Activated naive CD8-positive, alpha-beta T cell treated with anti-CD3 and anti-CD28 coated beads, Interleukin-2, amount 10 ng/mL, durations not matched to agents 7 days and 5 days (primary cell): ENCODE measurements at places on chromosomes 2 and 18.

DNA sequence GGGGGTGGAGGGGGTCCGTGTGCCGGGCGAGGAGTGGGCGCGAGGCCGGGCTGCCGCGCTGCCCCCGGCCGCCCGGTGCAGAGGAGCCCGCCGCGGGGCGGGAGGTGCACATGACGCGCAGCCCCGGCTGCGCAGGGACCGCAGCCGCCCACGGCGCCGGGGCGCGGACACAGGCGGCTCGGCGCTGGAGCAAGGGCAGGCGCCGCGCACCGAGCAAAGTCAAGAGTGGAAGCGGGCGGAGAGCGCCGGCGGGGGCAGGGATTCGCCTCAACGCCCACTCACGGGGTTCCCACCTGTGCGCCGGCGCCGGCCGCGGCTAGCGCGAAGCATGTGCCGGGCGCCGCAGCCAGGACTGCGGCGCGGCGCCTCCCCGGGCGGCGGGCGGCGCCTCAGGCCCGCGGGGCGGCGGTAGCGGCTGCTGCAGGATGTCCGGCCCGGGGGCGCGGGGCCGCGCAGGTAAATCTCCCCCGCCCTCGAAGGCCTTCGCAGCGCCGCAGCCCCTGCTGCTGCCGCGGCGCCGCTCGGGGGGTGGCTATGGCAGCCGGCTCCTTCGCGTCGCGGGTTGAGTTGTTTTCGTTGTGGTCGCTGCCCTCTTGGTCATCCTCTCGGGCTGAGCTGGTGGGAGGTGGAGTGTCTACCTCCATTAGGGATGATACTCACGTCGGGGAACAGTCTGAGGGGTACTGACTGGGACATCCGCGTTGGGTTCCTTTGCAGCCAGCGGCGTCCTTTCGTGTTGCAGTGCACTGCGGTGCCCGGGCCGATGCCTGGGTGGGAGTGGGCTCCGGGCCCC is 216.3 kb upstream of the DTNA start:
- peak; percentile 30 for DNase-seq

DNA sequence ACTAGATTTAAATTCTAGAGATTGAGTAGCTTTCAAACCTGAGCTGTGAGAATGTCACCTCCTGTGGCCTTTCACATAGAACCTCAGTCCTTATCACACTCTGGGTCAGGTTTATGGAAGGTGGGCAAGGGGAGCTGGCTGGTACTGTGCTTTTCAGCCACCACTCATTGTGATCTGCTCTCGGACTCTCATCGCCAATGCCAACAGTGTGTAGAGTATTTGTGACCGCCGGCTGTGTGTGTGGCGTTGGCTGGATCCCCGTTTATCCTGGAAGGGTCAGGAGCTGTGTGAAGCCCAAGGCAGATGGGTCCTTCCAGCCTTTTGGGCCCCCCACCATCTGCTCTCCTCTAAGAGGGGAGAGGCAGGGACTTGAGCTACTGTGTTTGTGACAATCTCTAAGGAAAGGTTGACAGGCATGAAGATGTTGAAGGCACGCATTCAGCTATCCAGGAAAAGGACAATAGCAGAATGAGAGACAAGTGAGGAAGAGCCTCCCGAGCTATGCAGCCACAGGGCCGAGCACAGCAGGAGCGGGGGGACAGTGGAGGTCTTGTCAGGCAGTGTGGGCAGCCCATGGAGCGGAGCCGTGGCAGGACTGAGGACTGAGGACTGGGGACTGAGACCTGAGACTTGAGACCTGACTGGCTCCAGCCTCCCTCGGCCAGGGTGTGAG is 107.1 kb upstream of the TPO start:
- DNase-seq, result no peak

GRCh38 chr18:62249478-62250097 is 62.5 kb downstream of the RELCH start:
- DNase-seq, result peak; percentile 33

DNA sequence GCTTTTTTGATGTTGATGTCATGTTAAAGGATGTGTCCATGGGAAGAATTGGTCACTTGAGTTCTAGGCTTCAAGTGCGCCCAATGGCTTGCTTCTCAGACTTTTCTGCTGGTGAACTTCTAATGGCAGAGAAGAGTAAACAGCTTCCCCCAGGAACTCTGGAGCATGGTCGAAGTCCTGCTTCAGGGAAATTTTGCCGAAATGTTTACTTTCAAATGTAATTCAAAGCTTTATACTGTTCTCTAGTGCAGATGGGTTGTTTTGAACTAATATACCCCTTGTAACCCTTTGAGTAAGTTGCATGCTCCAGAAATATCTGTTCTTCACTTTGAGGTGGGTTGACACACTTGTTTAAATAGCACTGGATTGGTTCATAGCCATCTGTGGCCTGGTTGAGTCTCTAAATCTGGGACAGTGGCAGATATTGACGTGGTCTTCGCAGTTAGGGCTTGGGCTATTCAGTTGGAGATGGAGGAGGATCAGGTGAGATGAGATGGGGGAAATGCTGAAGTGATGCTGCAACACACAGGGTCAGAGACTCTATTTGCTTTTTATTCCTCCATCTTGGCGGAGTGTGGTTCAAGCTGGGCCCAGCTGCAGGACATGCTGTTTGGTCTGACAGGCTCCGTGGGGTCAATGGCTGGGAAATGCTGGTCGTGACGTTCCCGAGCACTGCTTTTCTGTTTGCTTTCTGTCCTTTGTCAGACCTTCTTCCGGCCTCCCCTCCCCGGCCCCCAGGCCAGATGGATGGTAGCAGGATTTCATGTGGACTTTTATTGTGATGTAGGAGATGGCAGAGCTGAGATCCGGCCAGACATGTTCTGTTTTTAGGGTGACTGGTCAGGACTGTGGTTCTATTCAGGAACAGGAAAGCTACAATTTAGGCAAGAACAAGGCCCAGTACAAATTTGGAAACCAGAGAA is 35.9 kb downstream of the MYO1B start:
- no peak for DNase-seq

DNA sequence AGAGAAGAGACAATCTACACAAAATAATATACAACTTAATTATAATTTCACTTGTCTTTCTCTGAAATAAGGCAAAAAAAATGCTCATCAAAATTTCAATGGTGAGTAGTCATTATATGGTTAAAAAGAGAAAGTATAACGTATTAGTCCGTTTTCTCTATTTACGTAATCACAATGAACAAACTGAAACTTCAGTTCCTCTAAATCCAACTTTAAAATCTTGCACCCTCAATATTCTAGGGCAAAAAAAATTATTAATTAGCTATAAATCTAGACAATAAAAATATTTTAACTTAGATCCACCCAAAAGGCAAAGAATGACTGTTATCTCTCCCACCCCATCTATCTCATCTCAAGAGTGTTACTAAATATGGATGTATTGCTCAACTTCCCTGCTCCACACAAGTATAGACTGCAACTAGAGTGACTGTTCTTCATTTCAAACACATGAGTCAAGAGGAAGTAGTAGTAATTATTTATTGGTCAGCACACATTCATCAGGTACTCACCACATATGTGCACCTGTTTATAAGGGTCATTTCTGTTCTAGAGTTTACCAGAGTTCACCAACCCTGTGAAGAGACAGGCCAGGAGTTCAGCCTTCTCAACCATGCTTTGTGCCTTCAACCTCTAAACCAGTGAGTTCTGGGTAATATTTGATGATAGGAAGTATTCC is 36.4 kb downstream of the STK39 start:
- DNase-seq, result no peak

DNA sequence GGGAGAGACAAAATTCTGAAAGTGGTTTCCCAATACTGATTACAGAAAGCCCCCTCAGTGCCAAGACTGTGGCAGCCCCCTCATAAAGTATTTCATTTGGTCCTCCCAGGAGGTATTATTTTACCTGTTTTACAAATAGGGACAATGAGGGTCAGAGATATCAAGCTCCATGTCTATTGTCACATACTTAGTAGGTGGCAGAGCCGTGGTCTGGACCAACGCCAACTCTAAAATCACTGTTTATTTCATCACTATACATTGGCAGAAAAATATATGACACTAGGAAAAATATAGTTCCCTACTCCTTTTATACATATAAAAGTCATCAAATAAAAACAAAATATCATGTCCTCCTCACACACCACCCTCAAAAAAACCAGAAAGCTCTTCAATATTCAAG is 68.6 kb downstream of the DHRS9 start:
- DNase-seq, result no peak

DNA sequence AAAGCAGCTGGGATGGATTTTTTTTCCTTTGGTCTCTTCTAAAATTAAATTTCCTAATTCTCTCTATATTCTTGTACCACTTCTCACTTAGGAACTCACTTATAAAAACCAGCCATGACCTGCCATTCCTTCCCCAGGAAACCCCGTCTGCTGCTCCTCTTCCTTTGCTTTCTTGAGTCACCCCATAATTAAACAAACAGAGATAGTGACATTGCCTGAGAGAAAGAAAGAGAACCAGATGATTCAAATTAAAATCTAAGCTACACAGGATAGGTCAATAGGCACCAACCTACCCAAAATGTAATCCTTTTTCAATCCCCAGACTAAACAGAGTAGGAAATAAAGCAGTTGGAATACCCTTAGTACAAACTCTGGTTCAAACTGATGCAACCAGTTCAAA is 9.7 kb downstream of the STK39 start:
- DNase-seq, result no peak

DNA sequence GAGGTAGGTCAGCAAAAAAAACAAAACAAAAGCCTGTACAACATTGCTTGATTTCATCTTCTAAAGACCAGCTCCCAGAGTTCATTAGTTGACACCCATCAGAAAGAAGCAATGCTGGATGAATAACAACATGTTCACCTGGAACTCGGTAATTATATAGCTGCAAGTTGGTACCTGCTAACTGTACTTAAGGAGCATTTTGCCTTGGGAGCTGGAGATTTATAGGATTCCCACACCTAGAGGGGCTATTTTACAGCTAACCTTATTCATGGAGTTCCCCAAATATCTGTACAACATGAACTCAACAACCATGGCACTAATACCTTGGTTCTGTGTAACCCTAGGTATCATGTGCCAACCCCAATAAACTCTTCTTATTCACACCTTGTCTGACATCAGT is 281.1 kb upstream of the NCKAP5 start:
- DNase-seq, result no peak
